Aorta (tissue), 5 donors: ENCODE measurements at places on chromosomes 3 and 15. TPM values are rescaled to one million over a fixed set of nuclear protein-coding genes. Genes with fewer than 3 reads are reported as not detected.

Gene ROBO2
- total RNA-seq = 1.3 TPM

- H3K27ac ChIP-seq = no peak overlapping the region
- H3K4me1 ChIP-seq = no peaks in the 10 kb centered on the region
- no peaks in the 10 kb centered on the region for H3K36me3 ChIP-seq
These were observed 59.5 kb downstream of the CPA3 start for GRCh38 chr3:148924562-148924961.

- no peak overlapping the region for H3K4me3 ChIP-seq
- no peak for DNase-seq
- H3K27me3 ChIP-seq = no peaks in the 10 kb centered on the region
- no peaks in the 10 kb centered on the region for H3K4me1 ChIP-seq
These were observed 797.4 kb downstream of the GRM7 start for GRCh38 chr3:7658294-7658693.

DNA sequence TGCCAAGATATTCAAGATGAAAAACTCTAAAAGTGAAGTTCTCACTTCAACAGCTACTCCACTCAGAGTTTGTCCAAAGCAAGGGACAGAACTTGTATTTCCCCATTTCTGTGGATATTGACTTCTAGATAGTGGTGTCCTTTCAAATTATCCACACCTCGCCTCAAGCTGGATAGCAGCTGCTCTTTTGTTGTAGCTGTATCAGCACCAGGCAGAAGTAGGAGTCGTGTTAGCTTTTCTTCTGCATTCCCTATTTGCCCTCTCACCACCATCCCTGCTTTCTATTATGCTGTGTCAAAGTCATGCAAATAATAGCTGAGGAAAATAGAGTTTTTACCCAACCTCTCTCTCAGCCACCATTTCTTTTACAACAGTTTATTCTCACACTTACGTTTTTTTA, 303.8 kb downstream of the EPHA3 start:
- no peak overlapping the region for H3K4me3 ChIP-seq
- H3K27me3 ChIP-seq = no peaks in the 10 kb centered on the region
- no peaks in the 10 kb centered on the region for H3K36me3 ChIP-seq
- DNase-seq = no peak

GRCh38 chr3:150106740-150107428, 136.2 kb upstream of the PFN2 start:
- H3K4me3 ChIP-seq = no peak overlapping the region
- peaks cover 7% of the 10 kb centered on the region for H3K4me1 ChIP-seq
- no peak overlapping the region for H3K27ac ChIP-seq
- no peak for DNase-seq

DNA sequence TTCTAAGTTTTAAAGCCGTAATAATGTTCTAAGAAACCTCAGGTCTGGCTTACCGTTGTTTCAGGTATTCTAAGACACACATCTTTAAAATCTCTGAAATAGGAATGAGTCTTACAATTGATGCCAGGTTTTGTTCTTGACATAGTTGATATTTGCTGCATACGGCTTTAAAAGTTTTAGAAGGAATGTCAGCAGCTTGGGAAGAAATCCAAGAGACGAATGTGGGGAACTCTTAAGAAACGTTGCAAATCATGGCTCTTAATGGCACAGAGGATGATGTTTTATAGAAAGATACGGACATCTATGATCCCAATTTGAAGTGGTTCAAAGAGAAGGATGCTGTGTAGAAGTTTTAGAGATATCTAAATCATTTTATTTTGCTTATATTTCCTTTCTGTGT, 11.5 kb downstream of the NUDT16 start:
- no peak for DNase-seq
- no peaks in the 10 kb centered on the region for H3K4me1 ChIP-seq
- H3K27me3 ChIP-seq = no peaks in the 10 kb centered on the region
- no peak overlapping the region for H3K4me3 ChIP-seq

DNA sequence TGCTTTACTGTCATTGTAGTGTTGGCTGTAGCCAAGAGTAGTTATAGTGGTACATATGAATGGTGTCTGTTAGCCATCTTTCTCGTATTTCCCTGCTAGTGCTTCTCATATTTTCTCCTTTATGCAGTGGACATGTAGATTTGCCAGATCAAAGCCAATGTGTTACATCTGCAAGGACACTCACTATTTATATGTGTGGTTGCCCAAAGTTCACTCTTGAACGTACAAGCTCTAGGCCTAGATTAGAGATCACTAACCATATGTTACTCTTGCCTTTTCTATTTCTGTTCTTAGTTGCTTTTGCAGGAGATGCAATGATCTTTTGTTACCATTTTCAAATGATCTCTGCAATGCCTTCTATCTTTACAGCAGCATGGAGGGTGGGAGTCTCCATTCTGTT, 78.4 kb downstream of the CADM2 start:
- no peak overlapping the region for H3K27ac ChIP-seq
- no peaks in the 10 kb centered on the region for H3K27me3 ChIP-seq
- H3K4me1 ChIP-seq = no peaks in the 10 kb centered on the region
- DNase-seq = no peak
- no peaks in the 10 kb centered on the region for H3K36me3 ChIP-seq

GRCh38 chr3:152084441-152085158, 184.1 kb upstream of the MBNL1 start:
- no peaks in the 10 kb centered on the region for H3K27me3 ChIP-seq
- no peak for DNase-seq
- no peak overlapping the region for H3K27ac ChIP-seq

Gene JAGN1
- 19.8 TPM for total RNA-seq

- DNase-seq = no peak
- H3K27me3 ChIP-seq = no peaks in the 10 kb centered on the region
- H3K27ac ChIP-seq = no peak overlapping the region
- peaks cover 5% of the 10 kb centered on the region for H3K4me1 ChIP-seq
These were observed 45.4 kb upstream of the SMAD3 start for GRCh38 chr15:67019884-67020520.

DNA sequence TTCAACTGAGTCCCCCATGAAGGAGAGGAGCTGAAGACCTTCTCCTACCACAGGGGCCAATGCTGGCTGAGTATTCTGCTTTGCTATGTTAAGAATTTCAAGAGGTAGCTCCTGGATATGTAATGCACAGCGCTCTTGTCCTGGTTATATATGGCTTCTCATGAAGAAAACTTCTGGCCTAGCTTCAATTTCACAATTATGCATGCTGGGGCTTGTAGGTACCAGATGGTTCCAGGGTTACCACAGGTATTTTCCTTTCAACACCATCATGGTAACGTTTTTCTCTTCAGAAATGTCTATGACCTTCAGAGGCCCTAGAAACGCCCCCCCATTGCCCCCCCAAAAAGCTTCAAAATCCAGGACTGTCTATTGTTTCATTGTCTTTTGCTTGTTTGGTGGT, 311.7 kb upstream of the ICE2 start:
- H3K4me1 ChIP-seq = no peaks in the 10 kb centered on the region
- no peaks in the 10 kb centered on the region for H3K36me3 ChIP-seq
- H3K27me3 ChIP-seq = no peaks in the 10 kb centered on the region
- H3K27ac ChIP-seq = no peak overlapping the region
- no peak for DNase-seq
- no peak overlapping the region for H3K4me3 ChIP-seq

DNA sequence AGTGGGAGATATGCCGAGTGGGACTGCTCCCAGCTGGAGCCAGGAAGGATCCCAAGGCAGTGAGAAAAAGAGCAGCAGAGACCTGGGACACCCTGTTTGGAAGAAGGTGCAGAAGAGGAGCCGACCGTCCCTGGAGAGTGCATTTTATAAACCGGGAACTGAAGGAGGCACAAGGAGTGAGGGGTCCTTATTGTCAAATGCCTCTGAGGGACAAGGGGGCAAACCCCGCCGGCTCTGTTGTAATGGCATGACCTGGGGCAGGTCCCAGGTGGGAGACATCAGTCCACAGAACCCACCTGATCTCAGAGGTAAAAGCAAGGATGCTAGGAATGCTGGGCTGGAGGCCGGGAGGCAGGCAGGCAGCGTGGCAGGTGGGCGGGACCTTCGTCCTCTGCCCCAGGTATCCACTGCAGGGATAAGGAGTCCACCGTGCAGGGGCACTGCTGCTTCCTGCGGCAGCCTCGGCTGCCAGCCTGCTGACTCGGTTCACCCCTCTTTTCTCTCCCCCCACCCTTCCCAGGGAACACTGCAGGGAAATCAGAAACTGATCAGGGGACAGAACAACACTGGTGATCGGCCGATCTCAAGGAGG, 26.9 kb downstream of the ADAMTS17 start:
- no peaks in the 10 kb centered on the region for H3K27me3 ChIP-seq
- DNase-seq = no peak
- H3K4me3 ChIP-seq = no peak overlapping the region
- no peaks in the 10 kb centered on the region for H3K36me3 ChIP-seq
- H3K4me1 ChIP-seq = no peaks in the 10 kb centered on the region

DNA sequence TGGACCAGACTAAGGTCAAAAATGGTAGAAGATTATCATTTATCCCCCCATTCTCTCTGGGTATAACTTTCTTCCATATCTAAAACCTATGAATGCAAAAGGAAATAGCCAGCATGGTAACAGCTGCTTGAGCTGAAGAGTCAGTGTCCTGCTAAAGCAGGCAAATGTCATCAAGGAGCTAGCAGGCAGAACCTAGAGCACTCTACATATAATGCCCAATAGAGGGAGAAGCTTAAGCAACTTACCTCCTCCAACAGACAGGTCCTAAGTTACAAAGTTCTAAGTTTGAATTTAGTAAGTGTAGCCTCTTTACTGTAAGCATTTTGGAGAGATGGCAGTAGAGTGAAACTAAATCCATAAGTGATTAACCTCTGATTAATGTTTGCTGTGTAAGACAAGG, 7.7 kb downstream of the RAF1 start:
- no peak overlapping the region for H3K4me3 ChIP-seq
- H3K27me3 ChIP-seq = no peaks in the 10 kb centered on the region
- H3K27ac ChIP-seq = no peak overlapping the region

Gene PCSK6
- total RNA-seq = 5.0 TPM

Gene EPHB3
- 9.0 TPM for total RNA-seq

DNA sequence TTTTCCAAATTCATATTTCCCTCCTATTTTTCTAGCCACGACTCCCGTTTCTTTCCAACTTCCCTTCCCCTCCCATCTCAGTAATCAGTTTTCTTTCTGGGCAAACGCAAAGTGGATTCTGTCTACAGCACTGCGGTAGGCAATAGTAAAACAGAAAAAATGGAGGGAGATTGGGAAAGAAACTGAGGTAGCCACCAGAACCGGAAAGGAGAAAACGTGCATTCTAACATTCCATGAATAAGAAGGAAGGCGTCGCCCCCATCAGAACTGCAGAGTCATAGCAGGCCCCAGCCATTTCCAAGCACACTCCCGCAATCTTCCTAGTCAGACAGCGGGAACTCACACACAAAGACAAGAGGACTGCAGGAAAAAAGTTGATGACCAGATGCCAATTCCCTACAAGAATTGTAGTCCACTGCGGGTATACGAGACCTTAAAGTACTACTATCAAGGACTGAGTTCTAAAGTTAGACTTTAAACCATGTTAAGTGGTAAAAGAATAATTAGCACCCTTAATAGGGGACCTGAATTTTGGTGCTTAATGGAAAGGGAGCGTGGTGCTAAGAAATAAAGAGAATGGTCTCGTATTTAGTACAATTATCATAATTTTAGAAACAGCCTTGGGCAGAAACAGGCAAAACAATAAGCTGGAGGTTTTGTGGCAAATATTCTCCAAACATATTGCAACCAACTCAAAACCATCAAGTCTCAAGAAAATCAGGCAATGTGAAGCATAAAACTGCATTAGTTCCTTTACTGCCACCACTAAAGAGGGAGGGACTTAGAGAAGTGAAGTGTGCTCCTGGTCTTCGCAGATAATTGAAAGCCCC, 1.4 kb downstream of the PFN2 start:
- peak overlapping the region; percentile 32 for H3K27ac ChIP-seq
- peaks cover 5% of the 10 kb centered on the region for H3K4me1 ChIP-seq
- H3K36me3 ChIP-seq = no peaks in the 10 kb centered on the region
- H3K4me3 ChIP-seq = peak overlapping the region; percentile 66
- no peaks in the 10 kb centered on the region for H3K27me3 ChIP-seq

Gene ARPP21
- 3.0 TPM for total RNA-seq

Gene KIF9
- 6.5 TPM for total RNA-seq

GRCh38 chr3:45986303-45986982, 9.2 kb downstream of the FYCO1 start:
- H3K4me1 ChIP-seq = peaks cover 22% of the 10 kb centered on the region
- H3K27ac ChIP-seq = peak overlapping the region; percentile 96

- H3K27me3 ChIP-seq = no peaks in the 10 kb centered on the region
- DNase-seq = no peak
- H3K27ac ChIP-seq = peak overlapping the region; percentile 22
- H3K4me1 ChIP-seq = peaks cover 5% of the 10 kb centered on the region
- no peaks in the 10 kb centered on the region for H3K36me3 ChIP-seq
These were observed 51.4 kb upstream of the GK5 start for GRCh38 chr3:142276781-142277180.

Gene CEP19
- total RNA-seq = 1.4 TPM

- H3K4me1 ChIP-seq = no peaks in the 10 kb centered on the region
- no peak overlapping the region for H3K27ac ChIP-seq
- DNase-seq = peak; percentile 65
- no peak overlapping the region for H3K4me3 ChIP-seq
These were observed 18.7 kb downstream of the ISG20 start for GRCh38 chr15:88657326-88658069.

- no peaks in the 10 kb centered on the region for H3K4me1 ChIP-seq
- no peaks in the 10 kb centered on the region for H3K36me3 ChIP-seq
- H3K27ac ChIP-seq = no peak overlapping the region
- no peaks in the 10 kb centered on the region for H3K27me3 ChIP-seq
- no peak for DNase-seq
These were observed 109.1 kb upstream of the WNT5A start for GRCh38 chr3:55596212-55596611.

- H3K27ac ChIP-seq = no peak overlapping the region
- no peak overlapping the region for H3K4me3 ChIP-seq
- DNase-seq = no peak
- no peaks in the 10 kb centered on the region for H3K4me1 ChIP-seq
- no peaks in the 10 kb centered on the region for H3K27me3 ChIP-seq
- no peaks in the 10 kb centered on the region for H3K36me3 ChIP-seq
These were observed 504.1 kb downstream of the NTRK3 start for GRCh38 chr15:87752250-87752951.

DNA sequence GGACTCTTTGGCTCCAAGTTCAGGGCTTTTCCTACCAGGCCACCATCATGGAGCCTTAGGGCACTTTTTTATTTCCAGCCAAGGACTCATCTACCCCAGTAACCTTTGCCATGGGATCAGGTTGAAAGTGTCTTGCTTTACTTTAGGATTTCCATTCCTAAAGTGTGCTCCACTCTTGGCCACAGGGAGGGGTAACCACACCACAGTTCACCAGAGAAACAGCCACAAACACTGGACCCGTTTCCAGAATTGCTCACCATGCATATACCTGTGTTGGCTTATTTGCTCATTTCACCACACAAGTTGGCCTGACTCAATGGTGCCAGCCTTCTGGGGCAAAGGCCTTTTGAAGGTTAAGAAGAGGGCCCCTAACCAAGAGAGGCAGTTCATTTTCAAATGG, 70.6 kb upstream of the RAD18 start:
- H3K27ac ChIP-seq = no peak overlapping the region
- no peaks in the 10 kb centered on the region for H3K36me3 ChIP-seq
- DNase-seq = no peak
- H3K4me3 ChIP-seq = no peak overlapping the region
- no peaks in the 10 kb centered on the region for H3K4me1 ChIP-seq
- H3K27me3 ChIP-seq = no peaks in the 10 kb centered on the region

Gene CCR9
- not detected for total RNA-seq

- H3K4me3 ChIP-seq = no peak overlapping the region
- H3K27me3 ChIP-seq = no peaks in the 10 kb centered on the region
- H3K36me3 ChIP-seq = no peaks in the 10 kb centered on the region
- no peaks in the 10 kb centered on the region for H3K4me1 ChIP-seq
These were observed 46.8 kb downstream of the BHLHE40 start for GRCh38 chr3:5026046-5026362.
